ENCODE measurements at places on chromosomes 7 and 10. TPM values are rescaled to one million over a fixed set of nuclear protein-coding genes. Genes with fewer than 3 reads are reported as not detected.

COMMD3 gene
- 51.0 TPM for total RNA-seq

OPN4 gene
- not detected for total RNA-seq

KCNIP2 gene
- total RNA-seq: 0.77 TPM

PON3 gene
- not detected for total RNA-seq

- no peaks in the 10 kb centered on the region for H3K36me3 ChIP-seq
- no peaks in the 10 kb centered on the region for H3K27me3 ChIP-seq
- H3K4me1 ChIP-seq: no peaks in the 10 kb centered on the region
- no peak overlapping the region for H3K27ac ChIP-seq
- DNase-seq: no peak
Observed at GRCh38 chr10:77355844-77356243, 281.8 kb downstream of the KCNMA1 start.

GRCh38 chr10:77571490-77571889 is 66.1 kb downstream of the KCNMA1 start:
- no peaks in the 10 kb centered on the region for H3K36me3 ChIP-seq
- no peak for DNase-seq
- H3K27ac ChIP-seq: no peak overlapping the region

DNA sequence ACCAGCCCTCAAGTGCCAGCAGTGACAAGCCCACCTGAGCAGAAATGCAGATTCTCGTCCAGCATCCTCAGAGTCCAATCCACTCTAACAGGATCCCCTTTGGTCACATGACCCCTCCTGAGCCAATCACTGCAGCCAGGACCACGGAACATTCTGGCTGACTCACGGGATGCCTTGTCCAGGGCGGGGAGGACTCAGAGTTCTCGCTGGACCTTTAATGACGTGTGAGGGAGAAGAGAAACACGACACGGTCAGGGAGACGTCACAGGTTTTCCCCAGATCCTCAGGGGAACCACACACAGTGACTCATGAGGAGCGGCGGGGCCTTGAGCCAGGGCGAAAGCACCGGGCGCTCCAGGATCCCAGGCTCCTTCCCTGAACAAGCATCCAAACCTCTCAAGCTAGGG is 155.7 kb downstream of the PTPRN2 start:
- no peak for DNase-seq
- H3K4me1 ChIP-seq: no peaks in the 10 kb centered on the region
- H3K36me3 ChIP-seq: no peaks in the 10 kb centered on the region
- H3K27me3 ChIP-seq: peaks cover 2% of the 10 kb centered on the region
- H3K27ac ChIP-seq: no peak overlapping the region

Data from CD4-positive, alpha-beta T cell (primary cell).